ENCODE measurements at places on chromosomes 13 and 19. TPM values are rescaled to one million over a fixed set of nuclear protein-coding genes. Genes with fewer than 3 reads are reported as not detected.

Gene COL5A3
- total RNA-seq: 0.19 TPM

DNA sequence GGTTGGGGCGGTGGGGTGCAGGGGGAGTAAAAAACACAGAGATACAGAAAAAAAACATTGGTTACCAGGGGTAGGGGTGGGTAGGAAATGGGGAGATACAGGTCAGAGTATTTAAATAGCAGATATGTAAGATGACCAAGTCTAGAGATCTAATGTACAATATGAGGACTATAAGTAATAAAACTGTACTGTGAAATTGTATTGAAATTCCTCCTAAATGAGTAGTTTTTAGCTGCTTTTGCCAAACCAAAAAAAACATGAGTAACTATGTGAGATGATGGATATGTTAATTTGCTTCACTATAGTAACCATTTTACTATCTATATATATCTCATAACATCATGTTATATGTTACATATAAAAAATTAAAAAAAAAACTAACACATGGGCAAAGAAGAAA lies 29.6 kb downstream of the VWA8 start:
- DNase-seq: no peak
- no peaks in the 10 kb centered on the region for H3K36me3 ChIP-seq
- H3K4me1 ChIP-seq: peaks cover 4% of the 10 kb centered on the region
- H3K27ac ChIP-seq: no peak overlapping the region

- no peak overlapping the region for H3K4me3 ChIP-seq
- H3K27ac ChIP-seq: no peak overlapping the region
- no peaks in the 10 kb centered on the region for H3K4me1 ChIP-seq
Observed at GRCh38 chr19:56099638-56100539, 21.2 kb downstream of the ZNF787 start.

- peak overlapping the region; percentile 91 for H3K27ac ChIP-seq
- peak; percentile 87 for DNase-seq
- H3K27me3 ChIP-seq: no peaks in the 10 kb centered on the region
Observed at GRCh38 chr13:114067381-114067885, 65.0 kb downstream of the RASA3 start.

- H3K4me3 ChIP-seq: no peak overlapping the region
- DNase-seq: no peak
- H3K27me3 ChIP-seq: no peaks in the 10 kb centered on the region
- no peak overlapping the region for H3K27ac ChIP-seq
Observed at GRCh38 chr19:38691938-38692457, 44.5 kb downstream of the ACTN4 start.

- H3K36me3 ChIP-seq: no peaks in the 10 kb centered on the region
- H3K4me1 ChIP-seq: no peaks in the 10 kb centered on the region
- no peak overlapping the region for H3K27ac ChIP-seq
Observed at GRCh38 chr13:111365149-111366005, 44.9 kb downstream of the TEX29 start.

DNA sequence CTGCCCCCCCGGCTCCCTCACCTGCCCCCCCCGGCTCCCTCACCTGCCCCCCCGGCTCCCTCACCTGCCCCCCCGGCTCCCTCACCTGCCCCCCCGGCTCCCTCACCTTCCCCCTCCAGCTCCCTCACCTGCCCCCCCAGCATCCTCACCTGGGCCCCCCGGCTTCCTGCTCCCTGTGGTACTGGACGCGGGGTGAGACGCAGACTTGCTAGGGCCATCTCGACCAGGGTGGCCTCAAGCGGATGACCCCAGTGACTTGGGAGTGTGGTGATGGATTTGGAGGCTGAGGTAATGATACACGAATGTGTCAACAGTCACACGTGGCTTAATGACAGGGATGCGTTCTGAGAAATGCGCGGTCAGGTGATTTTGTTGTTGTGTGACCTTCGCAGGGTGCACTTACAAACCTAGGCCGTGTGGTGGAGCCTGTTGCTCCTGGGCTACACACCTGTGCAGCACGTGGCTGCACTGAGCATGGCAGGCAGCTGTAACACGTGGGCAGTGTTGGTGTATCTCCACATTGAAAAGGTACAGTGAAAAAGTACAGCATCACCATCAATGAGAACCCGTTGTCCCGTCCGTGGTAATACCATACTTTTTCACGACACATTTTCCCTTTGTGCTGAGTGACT lies 197.8 kb downstream of the TEX29 start:
- H3K4me1 ChIP-seq: no peaks in the 10 kb centered on the region
- no peak overlapping the region for H3K4me3 ChIP-seq
- H3K36me3 ChIP-seq: no peaks in the 10 kb centered on the region
- H3K27me3 ChIP-seq: no peaks in the 10 kb centered on the region

Gene CGB3
- not detected for total RNA-seq

- H3K27ac ChIP-seq: no peak overlapping the region
- DNase-seq: no peak
- no peaks in the 10 kb centered on the region for H3K27me3 ChIP-seq
- no peak overlapping the region for H3K4me3 ChIP-seq
- H3K36me3 ChIP-seq: no peaks in the 10 kb centered on the region
Observed at GRCh38 chr13:42422681-42423080, 150.7 kb downstream of the AKAP11 start.

- H3K4me3 ChIP-seq: no peak overlapping the region
- H3K27me3 ChIP-seq: no peaks in the 10 kb centered on the region
- no peak for DNase-seq
- no peaks in the 10 kb centered on the region for H3K36me3 ChIP-seq
- no peak overlapping the region for H3K27ac ChIP-seq
Observed at GRCh38 chr13:51630288-51630615, 46.0 kb downstream of the WDFY2 start.

DNA sequence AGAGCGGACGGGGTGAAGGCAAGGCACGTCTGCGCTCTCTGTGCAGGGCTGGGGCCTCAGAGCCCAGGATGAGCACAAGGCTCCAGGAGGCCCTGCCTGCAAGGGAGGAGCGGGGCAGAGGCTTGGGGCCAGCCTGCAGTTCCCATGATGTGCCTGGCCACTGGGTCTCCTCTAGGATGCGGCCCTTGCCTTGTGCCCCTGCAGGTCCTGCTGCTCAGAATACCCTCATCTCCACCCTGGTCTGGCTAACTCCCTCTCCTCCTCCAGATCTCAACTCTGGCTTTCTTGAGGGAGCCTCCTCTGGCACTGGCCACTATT lies 27.8 kb downstream of the ELAVL1 start:
- H3K27ac ChIP-seq: no peak overlapping the region
- peaks cover 54% of the 10 kb centered on the region for H3K36me3 ChIP-seq
- no peaks in the 10 kb centered on the region for H3K27me3 ChIP-seq
- H3K4me1 ChIP-seq: no peaks in the 10 kb centered on the region
- H3K4me3 ChIP-seq: no peak overlapping the region
- no peak for DNase-seq

GRCh38 chr13:62387647-62388046 lies 972.0 kb upstream of the PCDH20 start:
- no peaks in the 10 kb centered on the region for H3K4me1 ChIP-seq
- no peak overlapping the region for H3K27ac ChIP-seq
- no peak for DNase-seq

- H3K4me1 ChIP-seq: no peaks in the 10 kb centered on the region
- DNase-seq: no peak
- H3K36me3 ChIP-seq: peaks cover 7% of the 10 kb centered on the region
- no peaks in the 10 kb centered on the region for H3K27me3 ChIP-seq
- H3K4me3 ChIP-seq: no peak overlapping the region
- H3K27ac ChIP-seq: no peak overlapping the region
Observed at GRCh38 chr13:100100115-100100879, 11.4 kb downstream of the PCCA start.

Gene CGB5
- not detected for total RNA-seq

DNA sequence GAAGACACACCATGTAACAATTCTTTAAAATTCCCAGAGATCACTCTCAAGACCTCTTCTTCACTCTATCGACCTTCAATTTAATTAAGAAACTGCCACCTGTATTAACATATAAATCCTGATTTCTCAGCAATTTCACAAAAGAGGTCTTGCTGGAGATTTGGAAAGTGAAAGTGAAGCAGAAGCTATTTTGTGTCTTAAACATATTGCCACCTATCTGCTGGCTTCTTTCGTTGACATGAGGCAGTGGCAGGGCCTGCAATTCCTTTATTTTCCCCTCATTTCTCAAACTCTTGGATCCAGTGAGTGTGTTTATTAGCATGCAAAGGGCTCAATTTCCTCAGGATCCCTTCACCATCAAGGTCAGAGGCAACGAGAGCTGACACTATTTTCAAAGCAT lies 780.2 kb upstream of the SLITRK1 start:
- no peak overlapping the region for H3K27ac ChIP-seq
- H3K27me3 ChIP-seq: no peaks in the 10 kb centered on the region
- H3K4me1 ChIP-seq: no peaks in the 10 kb centered on the region
- H3K4me3 ChIP-seq: no peak overlapping the region

- no peak overlapping the region for H3K4me3 ChIP-seq
- H3K36me3 ChIP-seq: no peaks in the 10 kb centered on the region
- no peaks in the 10 kb centered on the region for H3K27me3 ChIP-seq
- peaks cover 32% of the 10 kb centered on the region for H3K4me1 ChIP-seq
Observed at GRCh38 chr19:35322014-35322413, 7.0 kb upstream of the CD22 start.

DNA sequence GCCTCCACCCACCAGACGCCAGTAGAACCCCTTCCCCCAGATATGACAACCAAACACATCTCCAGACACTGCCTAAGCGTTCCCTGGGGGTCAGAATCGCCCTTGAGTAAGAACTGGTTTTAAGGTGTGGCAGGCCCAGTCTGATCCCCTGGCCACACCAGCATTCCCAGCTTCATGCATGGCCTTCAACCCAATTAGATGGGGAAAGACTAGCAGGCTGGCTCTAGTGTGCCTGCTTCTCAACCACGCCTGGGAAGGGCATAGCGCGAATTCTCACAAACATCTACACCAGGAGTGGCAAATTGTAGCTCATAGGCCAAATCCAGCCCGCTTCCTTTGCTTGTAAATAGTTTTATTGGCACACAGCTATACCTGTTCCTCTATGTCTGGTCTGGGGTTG lies 13.6 kb downstream of the HAUS8 start:
- H3K4me1 ChIP-seq: peaks cover 18% of the 10 kb centered on the region
- H3K4me3 ChIP-seq: no peak overlapping the region
- no peak overlapping the region for H3K27ac ChIP-seq
- peaks cover 20% of the 10 kb centered on the region for H3K36me3 ChIP-seq

DNA sequence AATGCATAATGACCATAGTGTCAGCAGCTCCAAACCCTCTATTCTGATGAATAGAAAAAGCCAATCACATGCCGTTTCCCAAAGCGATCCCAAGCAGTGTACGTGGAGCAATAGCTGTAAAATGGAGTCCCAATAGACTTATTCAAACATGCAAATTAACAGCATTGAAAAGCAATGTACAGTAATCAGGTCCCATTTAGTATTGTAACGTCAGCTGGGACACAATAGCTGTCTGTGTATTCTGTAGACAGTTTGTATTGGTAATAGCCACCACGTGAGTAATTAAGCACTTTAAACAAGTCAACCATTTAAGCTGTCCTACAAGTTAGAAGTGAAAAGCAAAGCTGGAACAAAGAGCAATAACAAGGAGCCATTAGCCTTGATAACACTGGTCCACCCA lies 698.2 kb downstream of the PCDH17 start:
- no peaks in the 10 kb centered on the region for H3K27me3 ChIP-seq
- no peak overlapping the region for H3K4me3 ChIP-seq
- no peak for DNase-seq

Gene IL11
- 0.15 TPM for total RNA-seq

Gene PLIN5
- total RNA-seq: 0.11 TPM

Gene SAMD1
- total RNA-seq: 74.5 TPM

GRCh38 chr13:74046431-74046830 lies 87.8 kb downstream of the KLF12 start:
- no peaks in the 10 kb centered on the region for H3K36me3 ChIP-seq
- H3K27ac ChIP-seq: no peak overlapping the region
- H3K27me3 ChIP-seq: no peaks in the 10 kb centered on the region
- H3K4me3 ChIP-seq: no peak overlapping the region
- H3K4me1 ChIP-seq: no peaks in the 10 kb centered on the region
- no peak for DNase-seq

GRCh38 chr13:43141685-43142084 lies 118.3 kb downstream of the DNAJC15 start:
- H3K4me1 ChIP-seq: no peaks in the 10 kb centered on the region
- H3K27ac ChIP-seq: no peak overlapping the region
- no peak for DNase-seq
- no peaks in the 10 kb centered on the region for H3K36me3 ChIP-seq

DNA sequence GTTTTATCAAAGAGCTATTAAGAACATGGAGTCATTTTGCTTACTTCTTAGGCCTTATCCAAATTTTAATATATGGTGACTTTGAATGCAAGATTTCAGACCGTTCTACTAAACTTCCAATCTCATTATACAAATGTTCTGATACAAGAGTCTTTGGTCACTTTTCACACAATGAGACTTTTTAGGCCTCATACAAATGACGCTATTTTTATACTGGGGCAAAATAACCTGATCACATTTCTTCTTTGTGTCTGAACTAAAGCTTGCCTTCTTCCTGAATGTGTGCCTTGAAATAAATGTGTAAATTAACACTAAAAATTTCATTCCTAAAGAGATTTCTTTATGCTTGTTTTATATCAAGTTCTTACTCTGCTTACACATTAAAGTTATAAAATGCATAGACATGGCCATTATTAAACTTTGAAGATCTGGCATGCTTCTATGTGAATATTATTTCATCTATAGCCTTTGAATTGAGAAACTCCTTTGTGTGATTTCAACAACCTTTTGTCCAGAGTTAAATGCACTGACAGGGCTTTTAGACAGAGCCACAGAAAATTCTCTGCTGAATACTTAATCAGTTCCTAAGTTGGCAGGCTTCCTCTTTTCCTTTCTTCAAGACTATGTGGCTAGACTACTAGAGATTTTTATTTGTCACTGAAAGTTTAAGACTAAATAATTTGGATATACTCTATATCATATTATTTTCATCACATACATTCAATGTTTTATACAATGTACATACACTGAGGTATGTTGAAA lies 86.1 kb downstream of the EDNRB start:
- no peaks in the 10 kb centered on the region for H3K36me3 ChIP-seq
- no peaks in the 10 kb centered on the region for H3K27me3 ChIP-seq
- no peak overlapping the region for H3K4me3 ChIP-seq
- H3K4me1 ChIP-seq: no peaks in the 10 kb centered on the region
- no peak for DNase-seq

Gene NCAN
- 0.10 TPM for total RNA-seq

DNA sequence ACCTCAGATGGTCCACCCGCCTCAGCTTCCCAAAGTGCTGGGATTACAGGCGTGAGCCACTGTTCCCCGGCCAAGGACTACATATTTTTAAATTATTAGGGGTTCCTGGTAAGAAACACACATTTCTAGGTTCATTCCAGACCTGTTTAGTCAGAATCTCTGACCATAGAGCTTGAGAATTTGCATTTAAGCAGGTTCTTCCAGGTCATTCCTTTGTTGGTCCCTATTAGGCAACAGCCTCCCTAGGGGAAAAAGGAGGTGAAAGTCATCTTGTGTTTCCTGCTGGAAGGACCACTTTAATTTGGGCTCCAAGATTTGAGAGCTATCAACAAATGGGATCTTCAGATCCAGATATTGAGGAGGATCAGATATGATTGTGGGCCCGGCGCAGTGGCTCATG lies 16.3 kb downstream of the S1PR2 start:
- no peaks in the 10 kb centered on the region for H3K36me3 ChIP-seq
- peaks cover 12% of the 10 kb centered on the region for H3K4me1 ChIP-seq
- H3K27ac ChIP-seq: no peak overlapping the region
- H3K27me3 ChIP-seq: no peaks in the 10 kb centered on the region

Data from GM12878 (cell line).